ENCODE measurements at places on chromosomes 2 and 18. TPM values are rescaled to one million over a fixed set of nuclear protein-coding genes. Genes with fewer than 3 reads are reported as not detected.

- no peak for DNase-seq
These were observed 24.4 kb upstream of the SLC4A10 start for GRCh38 chr2:161599842-161600241.

DNA sequence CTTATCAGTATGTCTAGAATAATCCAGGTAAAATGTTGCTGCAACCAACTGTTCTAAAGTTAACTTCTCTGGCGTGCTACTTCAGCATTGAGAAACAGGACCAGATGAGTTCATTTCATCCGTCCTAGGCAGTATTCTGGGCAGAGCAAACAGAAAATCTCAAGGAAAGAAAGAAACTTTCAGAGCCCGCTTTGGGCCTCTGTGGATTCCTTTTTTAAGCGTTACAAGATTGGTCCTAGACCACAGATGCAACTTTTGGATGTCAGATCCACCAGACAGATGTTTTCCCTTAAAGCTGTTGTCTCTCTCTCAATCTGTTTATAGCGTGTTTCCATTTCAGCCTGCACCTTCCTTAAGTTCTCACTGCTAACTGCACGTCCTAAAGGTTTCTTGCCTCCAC lies 75.0 kb downstream of the BCL2 start:
- no peak for DNase-seq

GRCh38 chr2:227703961-227704360 lies 13.9 kb downstream of the SLC19A3 start:
- DNase-seq = no peak

ANKRD62 gene
- total RNA-seq = not detected

DNA sequence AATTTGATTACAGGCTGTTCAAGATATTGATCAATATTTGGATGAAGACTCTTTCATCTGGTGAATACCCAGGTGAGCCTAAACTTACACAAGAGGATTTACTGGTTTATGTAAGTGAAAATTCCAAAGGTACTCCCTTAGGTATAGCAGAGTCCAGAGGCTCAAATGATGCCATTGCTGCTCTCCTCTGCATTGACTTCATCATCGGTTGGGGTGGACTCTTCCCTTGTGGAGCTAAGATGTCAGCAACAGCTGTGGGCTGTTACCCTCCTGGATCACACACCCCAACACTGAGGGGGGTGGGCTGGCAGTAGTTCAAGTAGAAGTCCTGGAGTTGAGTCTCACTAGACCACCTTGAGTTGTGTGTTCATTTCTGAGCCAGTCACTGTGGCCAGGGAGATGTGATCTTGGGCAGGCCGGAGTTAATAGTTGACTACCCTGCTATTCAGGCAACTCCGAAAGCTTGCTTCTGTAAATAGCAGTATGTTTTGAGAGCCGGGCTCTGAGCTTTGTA lies 236.9 kb downstream of the PTPRM start:
- no peak for DNase-seq

SNRPD1 gene
- 153 TPM for total RNA-seq

DNA sequence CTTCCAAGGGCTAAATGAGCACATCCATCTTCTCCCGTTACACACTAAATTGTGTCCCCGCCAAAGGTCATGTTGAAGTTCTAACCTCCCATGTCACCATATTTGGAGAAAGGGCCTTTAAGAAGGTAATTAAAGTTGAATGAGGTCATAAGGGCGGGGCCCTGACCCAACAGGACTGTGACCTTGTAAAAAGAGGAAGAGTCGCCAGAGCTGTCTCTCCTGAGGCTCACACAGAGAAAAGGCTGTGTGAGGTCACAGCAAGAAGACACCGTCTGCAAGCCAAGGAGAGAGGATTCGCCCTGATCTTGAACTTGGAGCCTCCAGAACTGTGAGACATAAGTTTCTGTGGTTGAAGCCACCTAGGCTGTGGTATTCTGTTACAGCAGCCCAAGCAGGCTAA lies 24.1 kb downstream of the TRABD2A start:
- peak; percentile 66 for DNase-seq

DNA sequence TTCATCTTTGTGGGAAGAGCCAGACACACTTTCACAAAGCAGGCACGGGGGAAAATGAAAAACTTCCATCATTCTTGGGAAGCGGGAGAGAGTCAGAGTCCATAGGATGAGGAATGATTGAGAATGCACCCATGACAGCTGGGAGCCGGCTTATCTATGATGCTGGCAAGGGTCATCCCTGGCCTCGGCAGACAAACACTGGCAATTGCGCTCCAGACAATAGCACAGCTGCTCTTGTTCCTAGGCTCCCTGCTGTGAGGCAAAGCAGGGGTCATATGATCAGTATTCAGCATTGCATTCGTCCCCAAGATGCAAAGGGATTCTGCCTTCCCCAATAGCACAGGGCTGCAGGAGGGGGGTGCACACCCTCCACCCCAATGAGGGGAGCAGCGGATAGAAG lies 33.0 kb downstream of the CYRIA start:
- no peak for DNase-seq

RPRM gene
- not detected for total RNA-seq

DNA sequence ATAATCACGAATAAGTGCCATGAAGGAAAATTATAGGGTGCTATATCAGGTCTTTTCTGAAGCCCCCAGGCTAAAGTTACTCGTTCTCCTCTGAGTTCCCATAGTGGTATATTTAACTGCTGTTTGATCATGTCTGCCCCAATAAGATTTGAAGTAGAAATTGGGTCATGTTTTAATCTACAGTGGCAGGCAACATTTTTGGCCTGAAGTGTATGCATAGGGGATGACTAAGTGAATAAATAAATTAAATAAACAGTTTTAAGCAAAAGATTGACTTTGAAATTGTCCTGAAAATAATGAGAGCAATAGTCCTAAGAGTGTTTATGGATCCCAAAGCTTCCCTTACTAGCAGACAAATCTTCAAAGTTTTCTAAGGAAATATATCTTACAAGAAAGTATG lies 500.9 kb downstream of the TNS1 start:
- no peak for DNase-seq

ZAP70 gene
- 160 TPM for total RNA-seq

LIMS4 gene
- 3.1 TPM for total RNA-seq

- DNase-seq = no peak
These were observed 64.7 kb downstream of the BCL2 start for GRCh38 chr18:63254716-63255399.

DNA sequence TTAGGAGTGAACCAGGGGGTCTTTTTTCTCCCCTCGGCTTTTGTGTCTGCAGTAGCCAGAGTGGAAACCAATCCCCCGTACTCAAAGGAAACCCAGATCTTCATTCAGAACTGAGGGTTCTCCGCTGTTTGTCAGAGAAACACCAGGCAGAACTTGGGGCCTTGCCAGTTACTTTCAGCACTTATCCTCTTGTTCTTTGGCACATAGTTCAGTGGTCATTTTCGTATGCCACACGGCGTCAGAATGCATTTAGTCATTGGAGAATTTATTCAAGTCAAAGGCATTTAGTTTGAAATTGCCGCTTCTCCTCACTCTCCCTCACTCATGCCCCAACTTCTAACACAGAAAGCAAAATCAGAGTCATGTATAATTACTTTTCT lies 102.9 kb downstream of the CABLES1 start:
- DNase-seq = no peak

- DNase-seq = no peak
These were observed 270.7 kb upstream of the HNMT start for GRCh38 chr2:137693534-137693933.

- DNase-seq = no peak
These were observed 2.4 kb upstream of the POU3F3 start for GRCh38 chr2:104851291-104852089.

KYNU gene
- not detected for total RNA-seq

DNA sequence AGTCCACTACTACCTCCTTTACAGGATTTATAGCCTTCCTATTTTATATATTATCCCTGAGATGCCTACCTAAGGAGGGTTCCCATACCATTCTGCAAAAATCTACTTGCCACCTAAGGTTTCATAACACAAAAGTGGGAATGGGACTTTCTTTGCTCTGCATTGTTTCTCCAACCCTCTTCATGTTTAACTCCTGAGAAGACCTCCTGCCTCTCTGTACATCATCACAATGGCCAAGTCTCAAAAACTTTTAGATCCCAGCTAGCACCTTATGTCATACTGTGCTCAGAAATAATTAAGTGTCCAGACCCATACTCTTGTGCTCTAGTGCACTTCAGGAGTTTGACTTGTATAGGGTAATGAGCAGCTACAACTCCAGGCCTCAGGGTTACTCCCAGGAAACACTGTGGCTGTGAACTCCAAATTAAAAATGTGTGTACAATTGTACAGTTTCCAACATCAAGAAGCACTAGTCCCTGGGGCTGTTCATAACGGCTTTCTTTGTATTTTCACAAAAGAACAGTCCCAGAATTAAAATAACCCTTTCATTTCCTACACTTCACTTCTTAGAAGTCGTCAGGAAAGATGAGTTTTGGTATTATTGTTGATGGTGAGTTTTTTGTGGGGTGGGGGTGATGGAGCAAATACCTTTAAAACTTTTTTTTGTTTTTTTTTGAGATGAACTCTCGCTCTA lies 39.4 kb downstream of the METAP1D start:
- no peak for DNase-seq

DNA sequence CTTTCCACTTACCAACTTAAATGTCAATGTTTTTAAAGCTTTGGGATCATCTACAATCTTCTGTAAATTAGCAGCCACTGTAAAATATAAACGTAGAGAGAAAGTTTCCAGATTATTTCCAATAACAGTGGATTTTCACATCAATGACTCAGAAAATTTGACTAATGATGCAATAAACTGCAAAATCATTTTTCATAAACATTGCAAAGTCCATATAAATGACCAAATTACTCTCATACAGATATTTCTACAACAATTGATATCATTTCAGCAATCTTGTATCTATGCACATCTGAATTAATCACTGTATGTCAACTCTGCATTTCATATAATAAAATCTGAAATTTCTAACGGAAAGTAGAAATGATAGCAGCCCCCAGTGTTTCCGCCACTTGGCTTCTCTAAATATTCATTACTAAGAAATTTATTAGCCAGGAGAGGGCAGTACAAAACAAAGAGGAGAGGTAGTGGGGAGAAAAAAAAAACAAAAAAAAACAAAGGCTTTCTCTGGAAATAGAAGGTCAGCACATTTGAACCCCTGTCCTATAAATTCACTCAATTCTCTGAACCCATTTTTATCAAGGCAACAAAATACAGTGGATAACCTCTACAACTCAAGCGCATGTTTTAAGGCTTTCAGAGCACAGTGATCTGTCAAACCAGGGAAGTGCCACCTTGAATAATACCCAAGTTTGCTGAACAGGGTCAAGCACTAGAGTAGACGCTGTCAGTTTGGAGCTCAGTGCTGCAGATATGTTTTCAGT lies 282.6 kb downstream of the STK39 start:
- no peak for DNase-seq

PHLPP1 gene
- 8.0 TPM for total RNA-seq

- DNase-seq = no peak
These were observed 184.6 kb upstream of the SRD5A2 start for GRCh38 chr2:31765078-31765945.

DNA sequence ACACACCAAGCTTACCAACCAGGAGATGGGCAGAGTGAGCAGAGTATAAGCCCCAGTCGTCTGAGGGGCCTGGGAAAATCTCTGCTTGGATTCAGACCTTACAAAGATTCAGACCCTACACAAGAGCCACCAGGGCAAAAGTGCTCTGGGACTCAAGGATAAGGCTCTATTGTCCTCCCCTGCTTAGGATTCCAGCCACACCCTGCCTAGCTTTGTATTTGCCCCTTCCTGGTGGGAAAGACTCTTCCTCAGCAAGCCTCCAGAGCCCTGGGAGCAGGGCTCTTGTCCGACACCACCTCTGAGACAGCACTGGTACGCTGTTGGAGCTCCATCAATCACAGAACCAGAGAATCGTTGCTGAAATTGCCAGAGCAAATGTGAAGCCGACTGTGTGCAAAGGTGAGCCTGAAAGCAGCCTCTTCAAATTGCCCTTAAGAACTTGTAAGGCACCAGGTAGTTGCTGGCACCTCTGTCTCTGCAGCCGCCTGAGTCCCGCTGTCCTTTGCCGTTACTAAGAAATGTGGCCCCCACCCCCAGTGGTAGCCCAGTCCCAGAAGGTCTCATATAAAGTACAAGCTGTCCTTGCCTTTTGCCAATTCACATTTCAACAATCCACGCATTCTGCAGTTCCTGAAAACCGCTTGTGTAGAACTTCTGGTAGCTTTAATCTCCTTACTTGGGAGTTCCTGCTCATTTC lies 148.7 kb downstream of the CTIF start:
- no peak for DNase-seq

CRYBA2 gene
- total RNA-seq = not detected

GRCh38 chr2:37315364-37315763 lies 9.3 kb downstream of the PRKD3 start:
- no peak for DNase-seq

FNDC4 gene
- total RNA-seq = 0.22 TPM

DSG1 gene
- not detected for total RNA-seq

Measured in activated CD4-positive, alpha-beta memory T cell treated with anti-CD3 and anti-CD28 coated beads for 36 hours (primary cell).